CD4-positive, alpha-beta memory T cell (primary cell): ENCODE measurements at places on chromosomes 16 and 17. TPM values are rescaled to one million over a fixed set of nuclear protein-coding genes. Genes with fewer than 3 reads are reported as not detected.

DNA sequence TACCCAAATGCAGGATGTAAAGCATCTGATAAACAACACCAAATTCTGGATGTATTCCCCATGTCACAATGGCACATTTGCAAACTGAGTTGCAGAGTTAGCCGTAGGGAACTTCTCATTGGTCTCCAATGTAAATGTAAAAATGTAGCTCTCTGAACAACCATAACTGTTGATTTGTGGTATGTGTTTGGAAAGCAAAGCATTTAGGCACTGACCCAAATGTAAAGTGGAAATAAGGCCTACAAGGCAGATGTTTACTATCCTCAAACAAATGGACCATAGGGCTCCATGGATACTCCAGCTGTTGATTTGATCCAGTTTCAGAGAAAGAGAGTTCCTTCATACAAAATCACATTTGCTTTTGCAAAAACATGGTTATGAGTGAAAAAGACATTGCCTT lies 223.0 kb upstream of the ELAC2 start:
- DNase-seq: no peak

- no peak for DNase-seq
These were observed 146.8 kb downstream of the SOX9 start for GRCh38 chr17:72267601-72268000.

Gene FTO
- 68.8 TPM for total RNA-seq

Gene TAT
- not detected for total RNA-seq
